Immature natural killer cell (primary cell): ENCODE measurements at places on chromosomes 5 and 9. TPM values are rescaled to one million over a fixed set of nuclear protein-coding genes. Genes with fewer than 3 reads are reported as not detected.

The ARID3C gene
- polyA plus RNA-seq: not detected

The SLC36A2 gene
- polyA plus RNA-seq: not detected

The SLC6A7 gene
- not detected for polyA plus RNA-seq

The GDF9 gene
- polyA plus RNA-seq: not detected

The ANKRD33B gene
- 0.15 TPM for polyA plus RNA-seq
